CD4-positive, alpha-beta T cell treated with Interleukin-1 beta for 1 hour (primary cell): ENCODE measurements at places on chromosomes 1 and 21.

DNA sequence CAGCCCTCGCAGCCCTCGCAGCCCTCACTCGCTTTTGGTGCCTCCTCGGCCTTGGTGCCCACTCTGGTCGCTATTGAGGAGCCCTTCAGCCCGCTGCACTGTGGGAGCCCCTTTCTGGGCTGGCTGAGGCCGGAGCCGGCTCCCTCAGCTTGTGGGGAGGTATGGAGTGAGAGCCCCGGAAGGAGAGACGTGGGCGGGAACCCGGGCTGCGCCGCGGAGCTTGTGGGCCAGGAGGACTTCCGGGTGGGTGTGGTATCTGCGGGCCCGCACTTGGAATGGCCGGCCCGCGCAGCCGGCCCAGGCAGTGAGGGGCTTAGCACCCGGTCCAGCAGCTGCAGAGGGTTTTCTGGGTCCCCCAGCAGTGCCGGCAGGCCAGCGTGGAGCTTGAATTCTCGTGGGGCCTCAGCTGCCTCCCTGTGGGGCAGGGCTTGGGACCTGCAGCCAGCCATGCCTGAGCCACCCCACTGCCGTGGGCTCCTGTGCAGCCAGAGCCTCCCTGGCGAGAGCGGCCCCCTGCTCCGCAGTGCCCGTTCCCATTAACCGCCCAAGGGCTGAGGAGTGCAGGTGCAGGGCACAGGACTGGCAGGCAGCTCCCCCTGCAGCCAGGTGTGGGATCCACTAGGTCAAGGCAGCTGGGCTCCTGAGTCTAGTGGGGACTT, 9.9 kb upstream of the CFHR2 start:
- no peak for DNase-seq

DNA sequence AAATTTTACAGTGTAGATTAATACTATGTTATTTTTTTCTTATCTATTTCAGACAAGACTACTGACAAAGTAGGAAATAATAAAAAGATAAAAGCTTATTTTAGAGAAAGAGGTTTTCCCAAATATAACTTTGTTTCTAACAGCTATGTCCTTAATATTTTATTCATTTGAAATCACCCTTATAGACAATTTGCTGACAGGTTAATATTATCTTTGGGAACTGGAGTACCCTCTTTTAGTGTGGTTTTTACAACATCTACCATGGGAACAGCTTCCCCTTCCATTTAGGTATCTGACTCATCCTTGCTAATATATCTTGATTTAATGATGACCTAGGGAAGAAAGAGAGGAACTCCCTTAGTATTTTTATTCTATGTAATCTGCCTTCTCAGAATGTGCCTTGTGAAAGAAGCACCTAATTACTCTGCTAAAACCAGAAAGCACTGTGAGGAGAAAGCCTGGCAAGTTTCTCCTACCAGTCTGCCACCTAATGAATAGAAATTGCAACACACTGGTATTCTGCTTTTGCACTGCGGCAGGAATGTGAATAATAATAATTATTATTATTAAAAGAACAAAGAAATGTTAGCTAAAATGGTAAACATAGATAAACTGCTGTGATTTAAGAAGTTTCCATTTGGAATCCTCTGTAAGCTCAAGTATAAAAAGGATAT, 192.8 kb downstream of the PDE4B start:
- no peak for DNase-seq

DNA sequence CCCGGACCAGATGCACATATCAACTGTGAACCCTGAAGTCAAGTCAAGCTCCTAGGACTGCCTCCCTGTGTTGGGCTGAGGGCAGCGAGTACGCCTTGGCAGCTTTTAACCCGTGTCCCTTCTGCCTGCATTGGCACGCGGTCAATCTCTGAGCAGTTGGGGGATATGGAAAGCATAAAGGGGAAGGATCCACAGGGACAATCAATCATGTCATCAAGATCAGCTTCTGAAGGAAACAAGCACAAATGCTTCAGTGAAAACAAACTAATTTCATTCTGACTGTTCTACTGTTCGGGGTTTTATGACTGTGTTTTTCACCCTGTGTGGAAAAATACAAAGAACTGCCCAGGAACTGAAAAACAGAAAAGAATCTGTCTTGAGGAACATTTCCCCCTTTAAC, 106.2 kb downstream of the RUNX1 start:
- no peak for DNase-seq

- no peak for DNase-seq
Observed at GRCh38 chr21:17269760-17270159, 243.1 kb upstream of the CXADR start.

GRCh38 chr1:67748630-67749029, 63.6 kb downstream of the GADD45A start:
- DNase-seq: no peak

DNA sequence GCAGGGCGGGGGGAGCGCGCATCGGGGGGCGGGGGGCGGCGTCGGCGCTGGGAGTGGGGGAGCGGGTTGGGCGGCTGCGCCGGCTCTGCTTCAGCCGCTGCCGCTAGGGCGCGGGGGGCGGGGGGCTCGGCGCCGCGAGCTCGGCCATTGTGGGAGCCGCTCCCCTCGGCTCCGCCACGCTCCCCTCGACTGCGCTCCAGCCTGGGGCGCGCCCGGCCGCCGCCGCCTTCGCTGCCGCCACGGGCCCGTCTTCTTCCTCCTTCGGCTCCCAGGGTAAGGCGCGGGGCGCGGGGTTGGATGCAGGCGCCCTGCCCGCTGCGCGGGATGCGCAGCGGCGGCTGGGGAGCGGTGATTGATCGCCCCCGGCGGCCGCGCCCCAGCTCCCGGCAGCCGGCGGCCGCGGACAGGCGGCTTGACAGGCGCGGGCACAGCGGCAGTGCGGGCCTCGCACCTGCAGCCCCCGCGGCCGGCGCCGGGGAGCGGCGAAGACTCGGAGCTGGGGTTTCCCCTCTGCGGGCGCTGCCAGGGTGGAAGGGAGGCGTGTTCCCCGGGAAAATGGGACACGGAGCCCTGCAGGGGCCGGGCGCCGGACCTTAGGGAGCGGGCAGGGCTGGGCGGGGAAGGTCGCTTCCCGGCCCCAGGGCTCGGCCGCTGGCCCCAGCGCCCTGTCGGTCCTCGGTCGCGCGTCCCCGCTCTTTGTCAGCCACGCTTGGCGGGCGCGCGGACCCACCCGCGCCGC, 55.3 kb downstream of the NDUFS5 start:
- DNase-seq: peak; percentile 8

- DNase-seq: no peak
Observed at GRCh38 chr1:167111868-167112709, 18.2 kb downstream of the STYXL2 start.

GRCh38 chr1:117051224-117052064, 8.7 kb upstream of the TTF2 start:
- peak; percentile 18 for DNase-seq

GRCh38 chr1:160451119-160451858, 50.9 kb downstream of the VANGL2 start:
- DNase-seq: no peak

GRCh38 chr1:44609412-44609767, 64.9 kb downstream of the TMEM53 start:
- peak; percentile 17 for DNase-seq

GRCh38 chr1:156726549-156727226, 1.6 kb upstream of the METTL25B start:
- DNase-seq: peak; percentile 60

- DNase-seq: no peak
Observed at GRCh38 chr1:80153762-80154161, 1147.2 kb upstream of the ADGRL4 start.
